ENCODE measurements at places on chromosomes 11 and 22. TPM values are rescaled to one million over a fixed set of nuclear protein-coding genes. Genes with fewer than 3 reads are reported as not detected.

The CLDN5 gene
- 0.87 TPM for total RNA-seq

The SLCO2B1 gene
- not detected for total RNA-seq

The FAM83F gene
- total RNA-seq, result 1.6 TPM

The ALX4 gene
- total RNA-seq, result not detected

The CASP12 gene
- total RNA-seq, result not detected

DNA sequence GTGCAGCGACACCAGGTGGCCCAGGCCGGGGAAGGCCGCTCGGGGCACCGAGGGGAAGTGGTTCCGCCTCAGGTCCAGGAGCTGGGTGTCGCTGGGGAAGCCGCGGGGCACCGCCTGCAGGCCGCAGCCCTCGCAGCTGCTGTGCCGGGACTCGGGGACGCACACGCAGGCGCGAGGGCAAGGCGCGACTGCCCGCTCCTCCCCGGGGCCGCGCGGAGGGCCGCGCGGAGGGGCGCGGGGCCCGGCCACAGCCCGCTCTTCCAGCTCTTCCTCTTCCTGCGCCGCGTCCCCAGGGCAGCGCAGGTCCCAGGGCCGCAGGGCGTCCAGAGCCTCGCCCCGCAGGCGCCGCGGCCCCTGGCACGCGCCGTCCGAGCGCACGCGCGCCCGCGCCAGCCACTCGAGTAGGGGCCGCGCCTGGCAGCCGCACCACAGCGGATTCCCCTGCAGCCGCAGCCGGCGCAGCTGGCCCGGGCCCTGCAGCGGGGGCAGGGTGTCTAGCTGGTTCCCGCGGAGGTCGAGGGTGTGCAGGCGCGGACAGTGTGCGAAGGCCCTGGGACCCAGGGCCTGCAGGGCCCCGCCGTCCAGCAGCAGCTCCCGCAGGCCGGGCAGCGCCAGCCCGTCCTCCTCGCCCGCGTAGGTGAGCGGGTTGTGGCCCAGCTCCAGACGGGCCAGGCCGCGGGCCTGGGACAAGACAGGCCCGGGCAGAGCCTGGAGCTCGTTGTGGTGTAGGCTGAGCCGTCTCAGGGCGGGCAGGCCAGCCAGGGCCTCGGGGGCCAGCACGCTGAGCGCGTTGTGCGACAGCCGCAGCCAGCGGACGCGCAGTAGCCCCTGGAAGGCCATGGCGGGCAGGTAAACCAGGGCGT is 2.8 kb downstream of the CHADL start:
- peak; percentile 79 for DNase-seq

- peak; percentile 24 for DNase-seq
Measured at GRCh38 chr22:41762980-41763779, 37.3 kb upstream of the CCDC134 start.

DNA sequence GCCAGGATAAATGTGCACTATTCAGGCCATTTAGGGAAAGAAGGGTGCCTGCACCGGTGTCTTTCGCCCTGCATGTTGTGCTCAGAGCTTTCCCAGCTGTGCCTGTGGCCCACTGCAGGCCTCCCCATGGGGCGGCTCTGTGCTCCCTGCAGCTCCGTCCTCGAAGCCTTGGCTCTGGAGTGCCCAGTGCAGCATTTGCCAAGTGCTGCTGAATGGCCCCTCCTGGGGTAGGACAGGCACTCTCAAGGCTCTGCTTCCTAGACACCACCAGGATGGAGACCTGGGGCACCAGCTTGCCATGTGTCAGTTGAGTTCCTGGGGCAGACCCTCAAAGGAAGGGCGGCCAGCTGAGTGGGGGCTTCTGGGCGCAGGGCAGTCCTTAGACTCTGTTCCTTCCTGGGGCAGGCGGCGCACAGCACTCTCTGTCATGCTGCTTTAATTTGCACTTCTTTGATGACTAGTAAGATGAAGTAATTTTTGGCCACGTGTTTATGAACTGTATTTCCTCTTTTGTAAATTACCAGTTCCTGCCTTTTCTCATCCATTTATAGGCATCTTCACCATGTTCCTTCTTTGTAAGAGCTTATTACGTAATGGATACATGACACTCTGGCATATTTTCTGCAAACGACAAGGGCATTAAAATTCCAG is 32.1 kb upstream of the GNB1L start:
- DNase-seq, result peak; percentile 7

- DNase-seq, result no peak
Measured at GRCh38 chr11:48123254-48123875, 93.2 kb upstream of the OR4B1 start.

GRCh38 chr11:108025387-108026080 is 16.8 kb downstream of the CUL5 start:
- DNase-seq, result no peak

DNA sequence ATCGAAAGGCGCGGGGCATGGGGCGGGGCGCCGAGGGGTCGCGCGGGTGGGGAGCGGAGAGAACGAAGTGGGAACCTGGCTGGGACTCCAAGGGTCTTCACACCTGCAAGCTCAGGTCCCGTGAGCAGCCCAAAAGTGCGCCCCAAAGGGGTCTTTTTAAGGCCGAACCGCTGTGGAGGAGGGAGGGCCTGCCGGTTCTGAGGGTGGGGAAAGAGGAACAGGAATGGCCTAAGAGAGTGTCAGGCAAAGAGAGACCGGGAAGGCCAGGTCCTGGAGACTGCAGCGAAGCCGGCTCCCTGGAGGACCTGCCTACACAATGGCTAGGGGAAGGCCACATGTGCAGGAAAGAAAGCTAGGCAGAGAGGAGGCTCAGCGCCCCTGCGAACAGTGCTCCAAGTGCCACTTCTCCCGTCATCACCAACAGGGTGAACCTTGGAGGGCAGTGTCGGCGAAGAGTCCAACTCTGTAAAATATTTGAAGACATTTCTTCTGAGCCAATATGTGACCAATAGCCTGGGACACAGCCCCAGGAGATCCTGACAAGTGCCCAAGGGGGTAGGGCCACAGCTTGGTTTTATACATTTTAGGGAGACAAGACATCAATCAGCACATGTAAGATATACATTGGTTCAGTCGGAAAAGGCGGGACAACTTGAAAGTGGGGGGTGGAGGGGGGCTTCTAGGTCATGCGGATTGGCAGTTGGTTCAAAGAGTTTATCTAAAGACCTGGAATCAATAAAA is 710 bp upstream of the DGCR2 start:
- no peak for DNase-seq

GRCh38 chr11:129946965-129947364 is 51.6 kb upstream of the NFRKB start:
- no peak for DNase-seq

DNA sequence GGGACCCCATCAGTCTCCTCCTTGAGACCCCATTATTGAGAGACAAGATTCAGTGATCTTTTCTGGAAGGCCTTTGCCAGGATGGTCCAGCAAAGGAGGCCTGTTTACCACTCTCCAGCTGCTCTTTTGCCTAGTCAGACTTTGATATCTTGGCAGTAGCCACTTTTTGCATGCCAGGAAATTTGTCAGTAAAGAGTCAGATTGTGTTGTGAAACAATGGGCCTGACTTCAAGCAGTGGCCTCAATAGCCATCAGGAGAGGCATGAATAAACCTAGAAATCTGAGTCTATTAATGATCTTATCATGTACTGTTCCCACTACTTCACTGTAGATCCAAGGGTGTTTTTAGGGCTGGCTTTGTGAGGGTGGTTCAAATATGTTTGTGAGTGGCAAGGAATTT is 479.4 kb downstream of the JRKL start:
- no peak for DNase-seq

DNA sequence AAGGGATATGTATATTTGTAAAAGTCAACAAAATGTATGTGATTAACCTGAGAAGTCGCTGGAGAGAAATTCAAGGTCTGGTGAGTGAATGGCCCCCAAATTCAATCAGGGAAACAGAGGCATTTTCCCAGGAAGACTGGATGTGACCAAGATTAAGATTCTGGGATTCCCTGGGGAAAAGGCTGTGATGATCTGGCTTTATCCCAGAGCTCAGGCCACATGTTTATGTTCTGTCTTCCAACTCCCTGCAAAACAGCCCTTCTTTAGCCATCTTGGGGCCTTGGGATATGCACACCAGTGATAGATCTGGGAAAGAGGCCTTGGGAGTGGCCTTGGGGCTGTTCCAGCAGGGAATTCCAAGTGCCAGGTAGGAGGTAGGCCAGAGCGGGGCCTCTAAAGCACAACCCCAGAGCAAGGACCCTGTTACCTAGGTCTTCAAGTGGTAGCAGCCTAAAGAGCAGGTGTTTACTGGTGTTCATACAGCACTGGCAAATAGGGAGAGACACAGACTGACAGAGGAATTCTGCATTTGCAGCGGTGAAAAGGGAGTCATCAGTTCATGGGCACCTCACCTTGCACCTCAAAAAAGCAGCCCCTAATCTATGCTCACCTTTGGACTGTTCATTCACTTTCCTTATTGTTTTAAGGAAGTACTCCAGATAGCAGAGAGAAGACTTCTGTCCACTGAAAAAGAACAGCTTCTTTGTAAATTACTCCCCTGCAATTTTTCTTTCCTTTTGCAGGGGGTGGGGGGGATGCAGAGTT is 312.4 kb downstream of the BUD13 start:
- no peak for DNase-seq

- DNase-seq, result no peak
Measured at GRCh38 chr22:27792452-27793161, 8.9 kb downstream of the MN1 start.

DNA sequence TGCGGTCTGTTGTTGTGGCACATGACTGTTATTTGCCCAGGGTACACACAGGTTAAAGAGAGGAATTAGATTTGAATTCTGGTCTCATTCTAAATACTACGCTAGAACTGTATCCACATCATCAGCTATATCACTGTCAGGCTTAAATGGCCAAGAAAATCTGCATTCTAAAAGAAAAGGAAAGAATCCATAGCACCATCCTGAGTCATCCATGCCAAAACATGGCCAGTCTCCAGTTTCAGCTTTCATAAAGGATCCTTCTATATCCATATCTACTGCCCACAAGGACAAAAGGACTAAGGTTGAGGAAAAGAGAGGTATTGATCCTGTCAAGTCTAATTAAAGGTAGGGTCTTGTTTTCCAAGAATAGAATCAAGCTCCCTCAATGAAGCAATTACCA is 73.6 kb upstream of the GDPD4 start:
- no peak for DNase-seq

DNA sequence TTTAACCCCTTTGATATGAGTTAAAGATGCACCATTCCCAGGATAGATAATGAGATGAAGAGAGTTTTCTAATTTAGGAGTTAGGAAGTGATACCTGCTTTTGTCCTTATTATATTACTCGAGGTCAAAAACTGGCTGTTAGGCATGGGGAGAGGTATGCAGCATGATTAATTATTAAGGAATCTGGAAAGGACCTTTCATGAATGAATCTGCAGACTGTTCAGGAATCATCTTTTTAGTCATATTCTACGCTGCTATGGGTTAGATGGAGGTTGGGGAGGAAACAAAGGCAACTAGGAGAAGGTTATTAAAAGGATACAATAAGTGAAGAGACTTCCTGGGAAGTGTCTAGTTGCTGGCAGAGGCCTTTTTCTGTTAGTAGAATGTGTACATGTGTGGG is 492.4 kb upstream of the CCDC90B start:
- DNase-seq, result no peak

GRCh38 chr11:80255021-80255420 is 814.2 kb upstream of the TENM4 start:
- DNase-seq, result no peak

GRCh38 chr11:46916286-46917108 is 1.9 kb downstream of the LRP4 start:
- no peak for DNase-seq

DNA sequence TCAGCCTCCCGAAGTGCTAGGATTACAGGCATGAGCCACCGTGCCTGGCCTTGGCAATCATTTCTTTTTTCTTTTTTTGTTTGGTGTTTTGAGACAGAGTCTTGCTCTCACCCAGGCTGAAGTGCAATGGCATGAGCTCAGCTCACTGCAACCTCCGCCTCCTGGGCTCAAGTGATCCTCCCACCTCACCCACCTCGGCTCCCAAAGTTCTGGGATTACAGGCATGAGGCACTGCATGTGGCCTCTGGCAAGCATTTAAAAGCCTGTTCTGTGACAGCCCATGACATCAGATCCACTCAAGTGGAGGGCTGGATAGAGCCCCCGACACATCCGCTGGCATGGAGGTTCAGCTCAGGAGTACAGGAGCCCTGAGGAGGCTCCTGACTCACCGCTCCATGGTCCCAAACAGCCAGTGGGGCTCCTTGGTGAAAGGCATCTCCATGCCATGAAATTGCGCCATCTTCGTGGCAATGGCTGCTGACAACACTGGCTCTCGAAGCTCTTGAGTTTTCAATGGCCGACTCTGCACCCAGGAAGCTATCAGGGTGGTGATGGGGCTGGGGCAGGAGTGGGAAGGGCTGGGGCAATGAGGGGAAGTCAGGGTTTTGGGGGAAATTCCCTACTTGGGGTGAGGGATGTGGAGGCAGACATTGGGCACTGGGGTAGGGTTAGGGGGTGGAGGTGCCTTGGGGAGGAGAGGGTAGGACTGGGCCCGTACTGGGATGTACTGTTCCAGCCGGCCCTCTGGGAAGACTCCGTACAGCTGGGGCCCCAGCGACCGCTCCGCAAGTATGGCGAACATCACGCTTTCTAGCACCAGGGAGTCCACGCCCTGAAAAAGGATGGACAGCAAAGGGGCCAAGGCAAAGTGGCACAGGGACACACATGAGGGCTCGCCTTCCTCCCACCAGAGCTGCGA is 1.4 kb downstream of the CHKB start:
- no peak for DNase-seq

DNA sequence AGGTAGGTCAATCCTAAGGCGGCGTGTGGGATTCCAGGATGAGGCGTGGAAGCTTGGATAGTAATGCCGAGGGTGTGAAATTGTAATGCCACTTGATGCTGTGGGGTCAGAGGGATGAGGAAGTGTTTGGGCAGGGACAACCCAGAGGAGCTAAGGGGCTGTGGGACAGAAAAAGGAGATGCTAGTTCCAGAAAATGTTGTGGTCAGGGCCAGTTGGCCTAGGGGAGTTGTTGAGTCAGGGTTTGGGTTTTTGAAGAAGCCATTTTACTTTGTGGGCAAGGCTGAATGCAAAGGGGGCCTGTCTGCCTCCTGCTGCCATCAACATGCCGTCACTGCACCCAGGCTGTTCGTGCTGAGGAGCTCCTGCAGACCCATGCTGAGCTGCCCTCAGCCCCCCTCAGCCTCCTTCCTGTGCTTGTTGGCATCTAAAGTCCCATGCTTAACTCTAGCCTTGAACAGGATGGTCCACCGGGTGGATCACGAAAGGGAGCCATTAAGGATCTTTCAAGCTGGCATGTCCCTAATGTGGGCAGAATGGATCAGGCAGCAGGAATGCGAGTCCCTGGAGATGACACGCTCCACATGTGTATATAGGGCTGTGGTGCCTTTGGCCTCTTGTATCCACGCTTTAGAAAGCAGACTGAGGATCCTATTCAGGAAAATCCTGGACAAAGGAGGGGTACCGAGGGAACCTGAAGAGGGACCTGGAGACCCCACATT is 2.1 kb downstream of the C11orf16 start:
- DNase-seq, result no peak

DNA sequence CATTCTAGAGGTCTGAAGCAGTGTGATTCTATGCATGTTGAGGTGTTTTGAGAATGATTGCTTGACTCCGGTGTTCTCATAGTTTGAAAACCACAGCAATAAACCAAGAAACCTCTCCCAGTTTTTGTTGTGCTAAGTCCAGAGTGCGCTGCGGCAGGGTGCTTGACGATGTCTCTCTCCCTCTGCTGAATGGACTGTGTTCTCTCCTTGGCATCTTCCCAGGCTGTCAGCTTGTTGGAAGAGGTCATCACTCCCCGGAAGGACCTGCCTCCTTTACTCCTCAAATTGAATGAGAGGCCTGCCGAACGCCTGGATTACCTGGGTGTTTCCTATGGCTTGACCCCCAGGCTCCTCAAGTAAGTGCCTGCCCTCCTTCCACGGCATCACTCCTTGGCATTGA is 31.0 kb downstream of the NAT10 start:
- DNase-seq, result no peak

GRCh38 chr11:75328426-75329277 is 22.8 kb downstream of the ARRB1 start:
- DNase-seq, result no peak

GRCh38 chr11:70458736-70459135 is 60.4 kb downstream of the CTTN start:
- DNase-seq, result no peak
